ENCODE measurements at places on chromosomes 5 and 9. TPM values are rescaled to one million over a fixed set of nuclear protein-coding genes. Genes with fewer than 3 reads are reported as not detected.

DNA sequence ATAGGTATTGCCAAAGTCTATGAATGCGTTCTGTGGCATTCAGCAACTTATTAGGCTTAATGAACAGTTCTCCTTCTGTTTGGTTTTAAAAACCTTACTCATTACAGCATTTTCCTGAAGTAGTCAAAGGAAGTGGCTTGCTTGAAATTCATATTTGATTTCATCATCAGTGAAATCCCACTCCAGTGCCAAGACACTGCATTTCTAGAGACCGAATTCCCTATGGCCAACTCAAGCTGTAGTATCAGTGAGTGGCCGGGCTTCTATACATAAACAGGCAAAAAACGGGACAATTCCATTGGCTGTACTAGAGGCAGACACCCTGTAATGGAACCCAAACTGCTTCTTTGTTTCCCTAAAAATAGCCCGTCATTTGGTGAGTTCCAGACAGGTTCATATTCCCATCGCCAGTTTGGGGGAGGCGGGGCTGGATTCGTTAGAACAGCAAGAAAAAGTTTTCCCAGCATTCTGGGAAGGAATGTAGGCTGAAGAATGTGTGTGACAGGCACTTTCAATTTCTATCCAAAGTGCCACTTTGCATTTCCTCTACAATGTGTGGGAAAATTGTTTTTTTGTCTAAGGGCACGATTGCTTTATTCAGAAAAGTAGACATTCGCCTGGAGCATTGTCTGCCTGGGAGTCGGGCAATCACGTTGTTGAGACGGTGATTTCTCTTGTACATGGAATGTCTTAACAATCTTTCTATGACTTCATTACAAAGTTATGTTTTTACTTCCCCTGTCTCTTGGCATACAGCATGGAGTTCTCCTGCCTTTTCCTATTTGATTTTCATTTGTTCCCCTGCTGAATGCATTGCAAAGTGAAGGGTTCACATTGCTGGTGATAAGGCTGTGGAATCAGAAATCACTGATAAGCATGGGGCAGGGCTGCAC, 141.8 kb upstream of the MAST4 start:
- no peak for DNase-seq

DNA sequence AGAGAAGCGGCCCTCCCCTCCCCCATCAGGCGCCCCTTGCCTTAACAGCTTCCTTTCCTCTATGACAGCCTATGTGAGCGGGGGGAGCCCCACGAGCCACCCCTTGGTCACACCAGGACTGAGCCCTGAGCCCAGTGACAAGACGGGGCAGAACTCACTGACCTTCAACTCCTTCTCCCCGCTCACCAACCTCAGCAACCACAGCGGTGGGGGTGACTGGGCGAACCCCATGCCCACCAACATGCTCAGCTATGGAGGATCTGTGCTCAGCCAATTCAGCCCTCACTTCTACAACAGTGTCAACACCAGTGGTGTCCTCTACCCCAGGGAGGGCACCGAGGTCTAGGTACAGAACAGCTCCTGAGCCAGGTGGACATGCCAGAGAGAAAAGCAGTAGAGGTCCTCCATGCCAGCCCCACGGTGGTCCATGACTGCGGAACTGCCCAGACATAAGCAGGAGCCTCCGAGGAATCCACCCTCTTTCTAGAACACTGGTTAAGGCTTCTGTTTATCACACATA, 2.6 kb downstream of the FOXI1 start:
- DNase-seq = no peak

Gene TEX53
- not detected for total RNA-seq

Gene GADD45G
- 48.9 TPM for total RNA-seq

Gene KIF4B
- total RNA-seq = not detected

- DNase-seq = no peak
Measured at GRCh38 chr9:2676466-2676865, 40.8 kb upstream of the KCNV2 start.

- DNase-seq = peak; percentile 100
Measured at GRCh38 chr9:137086531-137087408, at the start of gene MAN1B1. Gene MAN1B1, plus strand, starts transcription at chr9:137086985. Its CDS starts 15 bp downstream, at chr9:137087000.

Gene INVS
- 5.6 TPM for total RNA-seq

GRCh38 chr5:83919071-83920041, 198.7 kb upstream of the HAPLN1 start:
- DNase-seq = no peak

DNA sequence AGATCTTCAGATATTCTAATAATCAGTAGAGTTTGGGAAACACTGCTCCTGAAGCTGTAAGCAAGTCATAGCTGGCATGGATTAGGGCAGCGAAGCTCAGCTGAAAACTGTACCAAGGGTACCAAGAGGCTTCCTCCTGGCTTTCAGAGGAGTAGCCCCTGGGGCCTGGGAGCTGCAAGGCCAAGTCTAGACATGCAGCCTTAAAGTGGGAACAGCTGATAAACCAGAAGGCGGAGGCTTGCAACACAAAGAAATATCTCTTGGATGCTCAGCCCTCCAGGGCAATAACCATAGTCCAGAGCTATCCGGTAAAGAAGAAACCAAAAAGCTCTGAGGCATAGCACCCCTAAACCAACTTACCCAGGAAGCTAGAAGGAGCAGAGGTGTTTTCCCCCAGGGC, 51.5 kb downstream of the MRPS30 start:
- DNase-seq = no peak

Gene CKMT2
- total RNA-seq = 1,933 TPM

GRCh38 chr9:27499451-27499850, 24.6 kb upstream of the IFNK start:
- DNase-seq = no peak

- DNase-seq = peak; percentile 73
Measured at GRCh38 chr9:124202447-124202971, 55.2 kb upstream of the NEK6 start.

DNA sequence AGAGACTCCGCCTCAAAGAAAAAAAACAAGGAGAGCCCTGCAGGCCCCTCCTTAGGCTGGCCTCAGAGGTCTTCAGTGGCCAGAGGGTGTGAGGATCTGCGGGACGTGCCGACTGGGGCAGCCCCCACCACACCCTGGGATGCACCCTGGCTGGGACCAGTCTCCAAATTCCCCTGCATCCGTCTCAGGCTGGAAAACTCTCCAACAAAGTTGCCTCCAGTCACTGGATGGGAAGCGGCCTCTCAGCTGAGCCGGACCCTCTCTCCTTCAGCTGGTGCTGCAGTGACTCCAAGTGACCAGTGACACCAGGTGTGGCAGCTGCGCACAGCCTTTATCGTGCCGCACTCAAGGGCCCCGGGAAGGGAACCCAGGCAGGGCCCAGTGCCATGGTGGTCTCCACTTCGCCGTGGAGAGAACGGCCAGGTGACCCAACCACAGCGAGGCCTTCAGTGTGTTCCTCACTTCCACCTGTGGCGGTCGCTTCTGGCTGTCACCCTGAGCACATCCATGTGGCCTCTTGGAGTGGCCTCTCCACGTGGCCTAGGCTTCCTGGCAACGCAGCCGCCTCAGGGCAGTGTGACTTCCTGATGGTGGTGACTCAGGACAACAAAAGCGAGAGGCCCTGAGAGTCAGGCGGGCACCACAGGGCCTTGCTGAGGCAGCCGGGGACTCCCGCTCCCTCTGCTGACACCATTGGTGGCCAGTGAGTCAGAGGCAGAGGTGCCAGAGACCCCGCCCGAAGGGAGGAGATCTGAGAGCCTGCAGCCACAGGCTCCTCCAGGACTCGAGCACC, 19.3 kb upstream of the CAMSAP1 start:
- DNase-seq = peak; percentile 63

Gene ZBTB43
- total RNA-seq = 36.8 TPM

- no peak for DNase-seq
Measured at GRCh38 chr5:90534922-90535321, 5.5 kb upstream of the LYSMD3 start.

GRCh38 chr9:124001458-124001799, 10.1 kb upstream of the LHX2 start:
- DNase-seq = no peak

Gene PLAC8L1
- total RNA-seq = not detected

- no peak for DNase-seq
Measured at GRCh38 chr5:157130925-157131324, 11.7 kb downstream of the MED7 start.

Gene CTXN3
- not detected for total RNA-seq

DNA sequence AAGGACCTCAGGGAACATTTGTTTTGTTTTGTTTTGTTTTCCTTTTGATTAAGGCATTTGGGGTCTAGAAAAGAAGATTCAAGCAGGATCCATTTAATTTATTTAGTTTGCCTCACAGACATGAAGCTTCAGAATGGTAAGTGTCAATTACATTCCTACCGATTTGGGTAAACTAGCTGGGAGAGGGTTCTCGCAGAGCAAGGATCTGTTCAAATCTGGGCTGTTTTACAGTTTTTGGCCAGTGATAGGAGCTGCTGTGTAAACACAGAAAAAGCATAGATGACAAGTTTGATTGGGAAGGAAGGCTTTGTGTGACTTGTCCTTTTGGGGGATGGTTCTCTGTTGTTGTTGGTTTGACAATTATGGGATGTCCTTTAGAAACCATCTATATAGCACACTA, 470.3 kb upstream of the WWC1 start:
- no peak for DNase-seq

DNA sequence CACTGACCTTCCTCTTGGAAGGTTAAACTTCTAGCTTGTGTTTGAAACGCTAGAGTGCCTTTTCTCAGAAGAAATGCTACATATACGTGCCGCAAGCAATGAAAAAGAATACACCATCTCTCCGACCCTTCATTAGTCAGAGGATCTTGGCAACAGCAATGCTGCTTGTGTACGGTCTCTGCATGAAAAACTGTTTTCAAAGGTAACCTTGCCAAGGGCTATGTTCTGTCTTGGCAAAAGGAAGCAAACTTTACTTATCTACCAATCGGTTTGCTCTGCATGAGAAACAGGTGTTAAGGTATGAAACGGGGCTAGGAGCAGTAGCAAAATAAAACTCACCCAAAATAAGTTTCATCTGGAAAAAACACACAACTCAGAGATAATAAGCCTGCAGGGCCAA, 297.8 kb downstream of the FBXL17 start:
- no peak for DNase-seq

Gene PCDHB10
- total RNA-seq = 0.81 TPM

GRCh38 chr5:133653760-133654049, 41.4 kb upstream of the FSTL4 start:
- DNase-seq = no peak

Gene PCDHA1
- total RNA-seq = not detected

Gene MYOZ3
- total RNA-seq = 4.0 TPM

- DNase-seq = no peak
Measured at GRCh38 chr9:10925896-10926295, 313.1 kb upstream of the PTPRD start.

DNA sequence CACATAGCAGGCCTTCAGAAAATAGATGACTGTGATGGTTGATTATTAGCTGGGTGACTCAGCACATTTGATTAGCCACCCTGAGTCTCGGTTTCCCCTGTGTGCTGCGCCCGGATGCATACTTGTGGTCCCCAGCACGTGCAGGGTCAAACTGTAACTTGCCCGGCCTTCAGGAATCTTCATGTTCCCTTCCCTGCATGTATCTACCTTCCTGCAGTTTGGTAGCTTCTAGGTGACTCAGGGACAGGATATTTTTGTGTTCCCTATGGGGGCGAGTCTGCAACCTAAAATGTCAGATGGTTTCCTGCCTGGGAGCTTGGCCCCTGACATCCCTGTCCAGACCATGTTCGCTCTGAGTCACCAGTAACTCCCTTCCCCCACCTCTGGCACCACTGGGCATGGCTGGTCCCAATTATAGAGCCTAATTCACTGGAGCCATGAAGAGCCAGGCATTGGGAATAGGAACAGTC, 13.2 kb downstream of the PTGS1 start:
- DNase-seq = no peak

Gene PCDHB7
- total RNA-seq = 0.62 TPM

GRCh38 chr5:179606071-179606909, 17.2 kb downstream of the HNRNPH1 start:
- DNase-seq = no peak

Gene KIF12
- not detected for total RNA-seq

Gene FOXD4L6
- total RNA-seq = not detected

- DNase-seq = no peak
Measured at GRCh38 chr9:72205513-72205912, 56.3 kb downstream of the GDA start.

- DNase-seq = no peak
Measured at GRCh38 chr5:64333886-64334285, 168.2 kb downstream of the RNF180 start.

DNA sequence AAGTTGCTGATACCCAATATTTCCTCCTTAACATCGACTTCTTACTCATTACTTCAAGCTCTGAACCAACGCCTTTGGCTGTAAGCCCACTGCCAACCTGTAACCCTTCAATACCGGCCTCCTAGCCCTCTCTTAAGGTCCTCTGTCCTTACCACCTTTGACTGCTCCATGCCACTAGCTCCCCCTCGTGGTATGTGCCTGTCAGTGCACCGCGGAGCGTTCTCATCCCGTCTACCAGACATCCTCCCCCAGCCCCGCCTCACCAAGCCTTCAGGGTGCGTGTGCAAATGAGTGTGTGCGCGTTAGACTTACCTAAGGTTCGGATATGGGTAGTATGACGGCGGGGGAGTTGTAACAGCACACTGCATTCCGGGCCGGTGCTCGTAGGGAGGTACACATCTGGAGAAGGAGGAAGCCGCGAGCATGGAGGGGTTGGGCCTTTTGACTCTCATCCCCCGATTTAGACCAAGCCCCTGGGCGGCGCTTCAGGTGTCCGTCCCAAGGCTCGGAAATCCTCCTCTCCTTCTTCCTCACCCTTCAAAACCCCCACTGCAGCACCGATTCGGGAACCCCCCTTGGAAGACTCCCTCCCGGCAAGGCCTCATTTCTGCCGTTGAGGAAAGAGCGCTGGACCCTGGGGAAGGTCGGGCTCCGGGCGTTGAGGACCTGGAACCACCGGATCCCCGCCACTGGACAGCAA, 2.8 kb upstream of the MYORG start:
- peak; percentile 93 for DNase-seq

DNA sequence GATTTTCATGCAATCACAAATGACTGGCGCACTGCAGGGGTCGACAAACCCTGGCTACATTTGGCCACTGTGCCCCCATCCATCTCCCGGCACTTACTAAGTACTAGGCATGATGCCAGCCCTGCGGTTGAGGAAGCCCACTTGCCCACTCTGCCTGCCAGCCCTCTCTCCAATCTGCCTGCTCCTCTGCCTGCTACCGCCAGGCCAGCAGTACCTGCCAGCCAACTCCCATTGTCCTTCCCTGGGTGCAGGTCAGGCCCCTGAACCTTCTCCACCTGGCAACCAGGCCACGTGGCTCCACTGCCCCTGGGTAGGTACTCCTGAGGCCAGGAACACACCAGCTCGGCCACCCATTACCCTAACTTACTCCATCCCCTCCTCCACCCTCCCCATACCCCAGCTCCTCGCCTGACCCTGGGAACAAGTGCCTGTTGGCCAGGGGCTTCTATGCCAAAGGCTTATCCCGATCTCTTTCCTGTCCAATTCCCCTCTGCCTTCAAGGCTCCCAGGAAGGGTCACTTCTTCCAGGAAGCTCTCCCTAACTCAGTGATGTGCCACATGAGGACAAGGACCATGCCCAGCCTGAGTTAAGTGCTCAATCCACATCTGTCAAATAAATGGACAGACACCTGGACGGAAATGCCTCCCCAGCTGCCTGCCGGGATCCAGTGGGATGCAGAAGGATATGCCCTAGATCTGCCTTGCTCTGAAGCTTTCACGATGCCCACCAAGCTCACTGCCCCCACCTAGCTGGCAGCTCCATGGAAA, 6.6 kb downstream of the EEIG1 start:
- DNase-seq = peak; percentile 36

Data from Right ventricle myocardium superior (tissue), 1 donor.